ENCODE measurements at places on chromosomes 2 and 18. TPM values are rescaled to one million over a fixed set of nuclear protein-coding genes. Genes with fewer than 3 reads are reported as not detected.

Gene DQX1
- 0.09 TPM for total RNA-seq

Gene CHRNG
- not detected for total RNA-seq

Gene ONECUT2
- not detected for total RNA-seq

Gene CDKL4
- total RNA-seq, result 1.5 TPM

Gene UGT1A3
- total RNA-seq, result not detected

Gene NYAP2
- total RNA-seq, result not detected

Gene ITM2C
- total RNA-seq, result 37.5 TPM

Gene POTEI
- 0.17 TPM for total RNA-seq

Gene CFAP65
- total RNA-seq, result not detected

Gene ADAM23
- 0.22 TPM for total RNA-seq

Gene TAF1B
- total RNA-seq, result 26.4 TPM

Gene PPP4R1
- total RNA-seq, result 132 TPM

Gene UGT1A5
- total RNA-seq, result not detected

Gene KIAA2012
- not detected for total RNA-seq

Gene RIOK3
- total RNA-seq, result 78.0 TPM

Gene HOXD9
- 17.0 TPM for total RNA-seq

Gene GTF2A1L
- total RNA-seq, result 0.09 TPM

Gene UGP2
- 129 TPM for total RNA-seq

Gene IL1R2
- 0.33 TPM for total RNA-seq

Gene POTEJ
- 0.26 TPM for total RNA-seq
